ENCODE measurements at places on chromosomes 7 and 10.

DNA sequence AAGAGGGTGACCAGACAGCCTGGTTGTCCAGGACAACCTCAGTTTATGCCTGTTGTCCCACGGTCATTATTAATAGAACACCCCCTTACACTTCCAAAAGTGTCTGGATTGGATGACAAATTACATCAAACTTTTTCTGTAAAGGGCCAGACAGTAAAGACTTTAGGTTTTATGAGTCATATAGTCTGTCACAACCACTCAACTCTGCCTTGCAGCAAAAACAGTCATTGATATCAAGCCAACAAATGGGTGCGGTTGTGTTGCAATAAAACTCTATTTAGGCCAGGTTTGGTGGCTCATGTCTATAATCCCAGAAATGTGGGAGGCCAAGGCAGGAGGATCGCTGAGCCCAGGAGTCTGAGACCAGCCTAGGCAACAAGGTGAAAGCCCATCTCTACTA is 66.7 kb upstream of the ATP6V0A4 start:
- DNase-seq = no peak

DNA sequence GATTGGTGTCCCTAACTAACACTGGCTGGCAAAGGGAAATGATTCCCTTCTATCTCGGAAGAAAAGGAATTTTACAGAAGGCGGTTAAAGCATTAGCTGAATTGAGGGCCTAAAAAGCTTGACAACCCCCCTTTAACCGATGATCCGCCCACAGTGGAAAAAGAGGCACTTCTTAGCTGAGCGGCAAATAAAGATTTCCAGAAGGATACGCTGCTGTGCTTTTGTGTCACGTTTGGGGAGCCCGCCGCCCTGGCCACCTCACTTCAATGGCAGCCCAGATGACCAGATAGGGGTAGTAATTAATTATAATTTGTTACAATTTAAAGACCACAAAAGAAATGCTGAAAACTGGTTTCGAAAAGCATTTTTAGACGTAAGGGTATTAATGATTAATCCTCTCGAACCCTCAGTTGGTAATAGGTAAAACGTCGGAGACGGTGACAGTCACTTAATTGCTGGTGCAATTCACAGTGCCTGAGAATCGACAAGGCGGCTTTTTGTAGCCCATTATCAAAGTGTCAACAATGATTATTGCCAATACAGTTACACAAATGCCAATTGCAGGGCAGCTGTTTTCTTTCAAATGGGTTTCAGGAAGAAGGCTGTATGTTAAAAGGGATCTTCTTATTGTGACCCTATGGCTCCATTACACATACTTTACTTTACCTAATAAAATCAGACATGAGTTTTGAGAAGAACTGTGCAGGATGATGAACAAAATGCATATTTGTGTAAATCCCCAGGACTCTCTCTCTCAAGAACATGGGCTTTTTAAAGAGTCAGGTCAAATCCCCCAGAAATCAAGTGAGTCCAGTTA is 154.1 kb downstream of the PIP4K2A start:
- DNase-seq = no peak

GRCh38 chr10:97321032-97321803 is 2.1 kb downstream of the FRAT1 start:
- DNase-seq = no peak

DNA sequence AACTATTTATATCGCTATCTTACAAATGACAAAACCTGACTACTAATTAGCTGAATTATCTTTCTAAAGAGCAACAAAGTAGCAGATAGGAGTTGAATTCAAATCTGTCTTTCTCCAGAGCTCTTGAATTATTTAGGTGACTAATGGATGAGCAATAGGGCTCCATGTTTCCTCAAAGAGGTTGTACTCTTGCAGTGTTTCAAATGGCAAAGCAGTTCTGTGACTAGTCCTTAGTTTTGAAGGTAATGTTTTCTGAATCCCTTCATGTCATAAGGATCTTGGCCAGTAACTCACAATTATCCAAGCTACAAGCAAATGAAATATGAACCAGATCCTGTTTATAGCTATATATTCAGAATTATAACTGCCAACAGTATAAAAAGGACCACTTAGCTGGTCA is 999.7 kb downstream of the NRG3 start:
- DNase-seq = no peak

DNA sequence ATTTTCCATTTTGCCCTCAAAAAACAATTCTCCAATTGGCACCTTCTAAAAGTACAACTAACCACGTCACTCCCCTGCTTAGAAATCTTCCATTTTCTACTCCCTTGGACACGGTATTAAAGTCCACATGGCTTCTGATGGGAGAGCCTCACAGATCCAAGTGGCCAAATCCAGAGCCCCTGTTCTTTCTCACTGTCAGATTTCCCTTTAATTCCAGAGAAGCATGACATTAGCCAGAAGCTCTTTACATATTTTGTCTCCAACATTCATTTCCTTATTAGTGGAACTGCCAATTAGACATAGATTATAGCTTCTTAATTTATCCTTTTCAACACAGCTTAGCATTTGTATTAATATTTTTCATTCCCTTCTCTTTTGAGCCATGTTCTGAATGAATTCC is 118.7 kb downstream of the ELMO1 start:
- DNase-seq = no peak

GRCh38 chr7:105760551-105761447 is 115.6 kb downstream of the ATXN7L1 start:
- no peak for DNase-seq

DNA sequence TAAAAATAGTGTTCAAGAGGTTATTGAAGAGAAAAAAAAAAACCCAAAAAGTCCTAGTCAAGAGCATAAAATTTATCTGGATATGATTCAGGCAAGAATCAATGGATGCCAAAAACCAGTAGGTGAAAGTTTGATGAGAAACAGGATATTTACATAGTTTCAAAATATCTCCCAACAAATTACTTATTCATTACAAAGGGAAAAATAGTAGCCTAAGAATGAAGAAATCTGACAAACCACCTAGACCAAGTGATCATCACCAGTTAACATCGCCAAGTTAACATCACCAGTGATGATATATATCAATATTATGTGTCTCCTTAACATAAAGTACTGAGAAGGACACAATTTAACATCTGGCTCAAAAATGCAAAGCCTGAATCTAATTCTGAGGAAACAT is 85.2 kb downstream of the RNLS start:
- no peak for DNase-seq

- DNase-seq = no peak
These were observed 68.8 kb downstream of the TRIL start for GRCh38 chr7:28889290-28889689.

GRCh38 chr7:40845943-40846342 is 711.1 kb downstream of the SUGCT start:
- no peak for DNase-seq

GRCh38 chr10:130338636-130339024 is 202.4 kb downstream of the GLRX3 start:
- no peak for DNase-seq

- DNase-seq = no peak
These were observed 209.9 kb downstream of the SEMA3E start for GRCh38 chr7:83439026-83439425.

GRCh38 chr7:92845736-92846135 is 9.4 kb upstream of the CDK6 start:
- no peak for DNase-seq

DNA sequence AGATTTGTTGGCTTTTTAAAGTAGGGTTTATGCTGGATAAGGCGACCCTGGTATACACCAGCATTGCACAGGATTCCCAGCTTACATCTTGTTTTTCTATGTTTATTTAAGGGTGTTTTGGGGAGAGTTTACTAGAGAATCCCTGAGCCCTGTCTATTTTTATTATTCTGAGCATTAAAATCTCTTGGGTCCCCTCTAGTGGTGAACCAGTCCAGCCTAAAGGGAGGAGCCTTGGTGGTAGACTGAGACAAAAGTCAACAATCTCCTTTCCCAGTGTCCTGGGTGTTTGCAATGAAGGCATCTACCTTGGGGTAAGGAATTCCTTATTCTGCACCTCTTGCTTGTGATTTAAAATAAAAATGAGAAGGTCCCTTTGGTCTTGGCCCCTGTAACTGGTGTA is 38.2 kb downstream of the ANTXRL start:
- no peak for DNase-seq

DNA sequence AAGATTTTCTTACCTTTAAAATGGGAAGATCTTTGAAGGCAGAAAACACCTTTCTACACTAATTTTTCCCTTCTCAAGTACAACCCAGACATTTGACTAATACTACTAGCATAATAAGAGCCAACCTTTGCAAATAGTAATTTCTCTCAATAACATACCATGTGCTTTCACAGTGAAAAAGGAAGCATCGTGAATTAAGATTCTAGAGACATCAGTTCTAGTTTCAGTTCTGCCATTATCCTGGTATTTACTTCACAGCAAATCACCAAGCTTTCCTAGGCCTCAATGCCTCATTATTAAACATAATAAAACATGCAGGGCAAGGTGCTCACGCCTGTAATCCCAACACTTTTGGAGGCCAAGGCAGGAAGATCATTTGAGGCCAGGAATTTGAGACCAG is 24.9 kb downstream of the GSAP start:
- DNase-seq = no peak

DNA sequence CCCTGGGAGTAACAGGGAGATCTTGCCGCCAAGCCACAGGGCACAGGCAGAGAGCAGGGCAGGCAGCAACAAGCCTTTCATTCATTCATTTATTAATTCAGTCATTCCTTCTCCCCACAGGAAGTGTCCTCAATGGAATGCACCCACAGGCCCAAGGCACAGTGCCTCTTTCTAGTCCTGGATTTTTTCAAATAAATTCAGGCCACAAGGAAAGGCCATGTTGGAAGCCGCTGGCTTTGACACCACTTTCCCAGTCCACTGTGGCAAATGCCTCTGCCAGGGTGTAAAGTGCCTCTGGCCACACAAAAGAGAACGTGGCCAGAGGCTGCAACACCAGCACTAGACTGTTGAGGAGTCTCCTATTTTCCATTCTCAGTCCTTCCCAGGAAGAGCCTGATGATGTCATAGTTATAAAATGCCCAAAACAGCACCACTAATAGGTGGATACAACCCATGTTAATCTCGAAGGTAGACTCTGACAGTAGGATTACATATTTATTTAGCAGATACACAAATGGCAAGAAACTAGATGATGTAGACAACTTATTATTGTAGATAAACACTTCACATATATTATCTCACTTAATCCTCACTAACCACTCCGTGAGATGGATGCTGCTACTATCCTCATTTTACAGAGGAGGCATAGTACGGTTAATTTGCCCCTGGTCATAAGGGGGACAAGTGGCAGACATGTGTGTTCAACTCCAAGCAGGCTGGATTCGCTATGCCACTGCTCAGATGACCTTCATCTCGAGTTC is 5.5 kb downstream of the JAZF1 start:
- DNase-seq = no peak

DNA sequence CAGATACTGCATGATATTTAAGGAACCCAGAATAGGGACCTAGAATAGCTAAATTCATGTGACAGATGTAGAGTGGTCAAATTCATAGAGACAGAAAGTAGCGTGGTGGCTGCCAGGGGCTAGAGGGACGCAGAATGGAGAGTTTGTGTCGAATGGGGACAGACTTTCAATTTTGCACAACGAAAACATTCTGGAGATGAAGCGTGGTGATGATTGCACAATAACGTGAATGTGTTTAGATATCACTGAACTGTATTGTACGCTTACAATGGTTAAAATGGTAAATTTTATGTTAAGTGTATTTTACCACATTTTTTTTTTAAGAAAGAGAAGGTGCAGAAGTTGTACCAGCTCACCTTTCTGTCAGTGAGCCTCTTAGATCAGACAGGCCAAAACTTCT is 137.8 kb upstream of the TNS3 start:
- no peak for DNase-seq

GRCh38 chr7:86708031-86708680 is 64.4 kb downstream of the GRM3 start:
- no peak for DNase-seq

- no peak for DNase-seq
These were observed 20.9 kb upstream of the ICA1 start for GRCh38 chr7:8282871-8283270.

- no peak for DNase-seq
These were observed 1.4 kb downstream of the SCD start for GRCh38 chr10:100348389-100348927.

GRCh38 chr10:117442944-117443685 is 67.9 kb upstream of the PDZD8 start:
- DNase-seq = peak; percentile 14

- DNase-seq = no peak
These were observed 427.1 kb downstream of the TNS3 start for GRCh38 chr7:47154791-47155190.

DNA sequence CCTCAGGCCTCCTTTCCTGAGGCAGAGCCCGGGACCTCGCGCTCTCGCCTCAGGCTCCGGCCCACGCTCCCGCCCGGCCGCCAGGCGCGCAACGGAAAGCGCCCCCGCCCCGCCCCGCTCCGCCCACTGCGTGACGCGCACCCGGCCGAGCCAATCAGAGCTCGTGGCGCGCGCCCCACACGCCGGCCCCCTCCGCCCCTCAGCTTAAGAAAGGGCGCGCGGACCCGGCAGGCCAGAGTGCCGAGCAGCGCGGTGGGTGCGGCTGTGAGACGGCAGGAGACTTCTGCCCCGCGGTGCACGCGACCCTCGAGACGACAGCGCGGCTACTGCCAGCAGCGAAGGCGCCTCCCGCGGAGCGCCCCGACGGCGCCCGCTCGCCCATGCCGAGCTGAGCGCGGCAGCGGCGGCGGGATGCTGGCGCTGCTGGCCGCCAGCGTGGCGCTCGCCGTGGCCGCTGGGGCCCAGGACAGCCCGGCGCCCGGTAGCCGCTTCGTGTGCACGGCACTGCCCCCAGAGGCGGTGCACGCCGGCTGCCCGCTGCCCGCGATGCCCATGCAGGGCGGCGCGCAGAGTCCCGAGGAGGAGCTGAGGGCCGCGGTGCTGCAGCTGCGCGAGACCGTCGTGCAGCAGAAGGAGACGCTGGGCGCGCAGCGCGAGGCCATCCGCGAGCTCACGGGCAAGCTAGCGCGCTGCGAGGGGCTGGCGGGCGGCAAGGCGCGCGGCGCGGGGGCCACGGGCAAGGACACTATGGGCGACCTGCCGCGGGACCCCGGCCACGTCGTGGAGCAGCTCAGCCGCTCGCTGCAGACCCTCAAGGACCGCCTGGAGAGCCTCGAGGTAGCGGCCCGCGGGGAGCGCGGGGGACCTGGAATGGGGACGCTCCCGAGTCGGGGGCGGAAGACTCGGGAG is at the start of gene NPTX2:
Gene NPTX2 (plus strand): TSS at position 235 of the 909 bp plus-strand sequence. CDS start 177 bp downstream, at position 412.
- no peak for DNase-seq

GRCh38 chr10:63169624-63170023 is 36.5 kb downstream of the NRBF2 start:
- DNase-seq = no peak
